D721Med (cell line): ENCODE measurements at places on chromosomes 5 and 9.

- no peak for DNase-seq
Measured at GRCh38 chr9:18421391-18421790, 52.6 kb upstream of the ADAMTSL1 start.

DNA sequence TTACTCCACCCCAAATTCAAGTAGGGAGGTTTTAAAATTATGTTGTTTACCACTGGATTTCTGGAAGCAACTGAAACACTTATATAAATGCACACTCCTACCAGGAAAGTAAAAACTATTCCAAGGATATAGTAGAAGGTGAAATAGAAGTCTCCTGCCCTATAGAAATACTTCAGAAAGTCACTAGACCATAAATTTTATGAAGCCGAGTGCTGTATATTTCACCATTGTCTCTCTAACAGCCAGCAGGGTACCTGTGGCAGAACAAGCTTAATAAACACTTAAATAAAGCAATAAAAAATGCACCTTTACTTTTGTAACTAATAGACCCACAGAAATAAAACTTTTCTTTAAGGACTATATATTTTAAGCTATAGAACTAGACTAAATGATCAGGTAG is 631.6 kb downstream of the PDE4D start:
- DNase-seq: no peak

- no peak for DNase-seq
Measured at GRCh38 chr9:75814667-75815066, 75.8 kb upstream of the PCSK5 start.

- no peak for DNase-seq
Measured at GRCh38 chr5:112283943-112284929, 134.8 kb downstream of the EPB41L4A start.

- no peak for DNase-seq
Measured at GRCh38 chr9:77807846-77808750, 160.0 kb upstream of the GNA14 start.

GRCh38 chr5:175107028-175107588 is 336.9 kb downstream of the DRD1 start:
- DNase-seq: no peak

DNA sequence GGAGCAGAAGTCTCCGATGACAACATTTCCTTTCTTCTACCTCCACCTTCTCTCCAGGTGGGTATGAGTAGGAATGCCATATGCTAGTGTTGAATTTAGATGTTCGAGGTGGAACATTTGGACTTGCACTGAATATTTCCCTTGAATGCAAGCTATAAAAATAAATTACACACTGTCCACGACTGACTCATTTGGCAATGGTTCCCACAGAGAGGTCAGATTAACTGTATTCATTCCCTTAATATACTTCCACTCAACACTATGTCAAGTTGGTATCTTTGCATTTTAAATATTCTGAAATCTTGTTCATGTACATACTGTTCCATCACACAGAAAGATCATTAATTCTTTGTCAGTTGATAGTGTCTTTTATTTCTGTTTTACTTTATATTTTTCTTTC is 222.6 kb upstream of the PIK3R1 start:
- no peak for DNase-seq

GRCh38 chr5:72598401-72599064 is 91.3 kb upstream of the ZNF366 start:
- DNase-seq: no peak

- DNase-seq: no peak
Measured at GRCh38 chr5:156201788-156202403, 125.1 kb upstream of the SGCD start.

DNA sequence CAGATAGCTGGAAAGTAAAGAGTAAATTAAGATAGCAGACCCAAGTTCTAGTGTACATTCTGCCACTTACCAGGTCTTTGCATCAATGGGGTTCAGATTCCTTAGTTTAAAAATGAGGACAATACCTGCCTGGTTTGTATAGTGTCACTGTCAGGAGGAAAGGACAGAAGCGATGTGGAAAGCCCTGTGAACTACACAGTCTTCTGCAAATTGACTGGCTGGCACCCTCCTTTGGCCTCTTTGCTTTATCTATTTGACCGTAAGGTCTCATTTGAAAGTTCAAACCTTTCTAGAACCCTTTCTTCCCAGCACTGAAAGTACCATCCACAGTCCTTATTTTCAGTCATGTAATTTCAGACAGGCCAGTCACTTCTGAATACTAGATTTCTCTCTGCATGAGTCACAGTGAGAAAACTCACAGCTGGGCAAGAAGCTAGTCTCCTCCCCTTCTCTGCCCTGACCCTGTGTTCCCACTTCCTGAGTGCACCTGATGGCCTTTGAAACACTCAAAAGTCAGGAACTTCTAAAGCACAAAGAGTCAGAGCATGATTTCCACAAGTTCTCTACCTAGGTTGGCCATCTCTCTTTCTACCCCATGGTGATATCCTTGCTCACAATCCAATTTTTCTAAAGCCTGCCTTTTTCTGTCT is 91.3 kb upstream of the RASEF start:
- DNase-seq: no peak

GRCh38 chr9:87771316-87772006 is 45.5 kb downstream of the CTSL start:
- DNase-seq: no peak

GRCh38 chr5:1501372-1502045 is 22.3 kb downstream of the LPCAT1 start:
- DNase-seq: no peak

DNA sequence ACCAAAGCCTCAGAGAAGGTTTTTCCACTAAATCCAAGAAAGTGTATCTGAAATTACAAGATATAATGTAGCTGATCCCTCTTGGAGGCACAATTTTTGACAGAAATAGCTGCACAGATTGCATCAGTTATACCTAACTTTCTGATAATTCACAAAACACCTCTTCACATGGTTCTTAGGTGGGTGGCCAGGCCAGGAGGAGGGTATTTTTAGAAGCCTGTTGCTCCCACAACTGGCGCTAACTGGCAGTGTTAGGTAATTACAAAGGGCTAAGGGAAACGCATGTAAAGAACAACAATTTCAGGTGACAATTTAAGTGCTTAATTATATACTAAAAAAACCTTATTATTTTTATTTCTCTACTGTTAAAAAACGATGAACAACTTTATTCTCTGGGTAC is 247.9 kb downstream of the BNC2 start:
- DNase-seq: no peak
